ENCODE measurements at places on chromosomes 6 and 20.

- DNase-seq = no peak
Observed at GRCh38 chr20:23520185-23520584, 29.3 kb downstream of the CST8 start.

GRCh38 chr20:16175322-16175961, 397.8 kb downstream of the KIF16B start:
- no peak for DNase-seq

DNA sequence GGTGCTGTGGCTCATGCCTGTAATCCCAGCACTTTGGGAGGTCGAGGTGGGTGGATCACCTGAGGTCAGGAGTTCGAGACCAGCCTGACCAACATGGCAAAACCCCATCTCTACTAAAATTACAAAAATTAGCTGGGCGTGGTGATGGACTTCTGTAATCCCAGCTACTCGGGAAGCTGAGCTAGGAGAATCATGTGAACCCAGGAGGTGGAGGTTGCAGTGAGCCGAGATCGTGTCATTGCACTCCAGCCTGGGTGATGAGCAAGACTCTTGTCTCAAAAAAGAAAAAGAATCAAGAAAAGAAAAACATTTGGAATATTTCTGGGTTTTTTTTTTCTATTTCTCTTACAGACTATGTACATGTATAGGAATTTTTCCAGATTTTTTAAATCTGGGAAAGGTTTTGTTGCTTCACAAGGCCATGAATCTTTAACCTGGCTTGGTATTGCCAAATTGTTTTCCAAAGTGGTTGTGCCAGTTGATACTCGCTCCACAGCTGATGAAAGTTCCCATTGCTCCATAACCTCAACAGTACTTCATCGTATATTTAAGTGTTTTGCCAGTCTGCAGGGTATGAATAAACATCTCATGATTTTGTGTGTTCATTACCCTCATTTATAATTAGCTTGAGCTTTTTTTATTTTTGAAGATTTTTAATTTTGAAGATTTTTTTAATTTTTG, 33.5 kb downstream of the RNF217 start:
- no peak for DNase-seq

GRCh38 chr6:51893366-51893765, 194.0 kb downstream of the PKHD1 start:
- no peak for DNase-seq

DNA sequence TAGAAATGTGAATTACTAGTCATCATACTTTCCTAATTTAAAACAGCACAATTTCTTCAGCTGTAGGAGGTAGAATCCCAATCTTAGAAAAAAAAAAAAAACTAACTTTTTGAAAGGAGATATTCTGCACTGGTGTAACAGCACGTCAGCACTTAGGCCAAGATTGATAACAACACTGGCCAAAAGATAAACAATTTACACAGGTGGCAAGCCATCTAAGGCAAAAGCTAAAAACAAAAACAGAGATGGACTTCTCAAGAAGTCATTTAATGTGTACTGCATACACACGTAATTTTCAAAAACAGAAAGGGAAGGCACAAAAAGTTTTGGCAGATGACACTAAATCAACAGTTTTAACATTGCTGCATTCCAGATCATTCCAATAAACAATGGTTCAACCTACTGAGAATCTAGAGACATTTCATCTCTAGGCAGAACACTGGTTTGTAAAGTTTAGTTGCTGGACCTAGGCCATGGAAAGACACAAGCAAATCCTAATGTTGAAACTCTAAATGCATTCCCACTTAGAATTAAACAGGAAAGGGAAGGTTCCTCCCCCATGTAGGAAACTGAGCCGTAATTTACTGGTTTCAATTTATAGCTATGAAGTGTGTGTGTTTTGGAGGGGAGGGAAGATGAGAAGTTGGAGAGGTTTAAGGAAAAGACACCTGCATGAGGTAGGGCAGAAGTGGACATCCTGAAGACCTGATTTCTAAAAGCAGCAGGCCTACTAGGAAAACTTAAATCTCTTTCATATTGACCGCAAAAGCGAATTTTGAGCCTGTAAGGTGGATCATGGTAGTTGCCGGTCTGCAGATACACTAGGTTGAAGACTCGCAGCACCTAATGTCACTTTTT, 1.3 kb downstream of the GCLC start:
- no peak for DNase-seq

- no peak for DNase-seq
Observed at GRCh38 chr6:39313526-39314272, 520 bp downstream of the KCNK17 start.
